ENCODE measurements at places on chromosomes 7 and 10.

- no peak for DNase-seq
Measured at GRCh38 chr10:50614444-50615137, 9.2 kb downstream of the SGMS1 start.

- no peak for DNase-seq
Measured at GRCh38 chr7:106050002-106050745, 61.9 kb downstream of the SYPL1 start.

- no peak for DNase-seq
Measured at GRCh38 chr7:21454906-21455305, 27.0 kb downstream of the SP4 start.

DNA sequence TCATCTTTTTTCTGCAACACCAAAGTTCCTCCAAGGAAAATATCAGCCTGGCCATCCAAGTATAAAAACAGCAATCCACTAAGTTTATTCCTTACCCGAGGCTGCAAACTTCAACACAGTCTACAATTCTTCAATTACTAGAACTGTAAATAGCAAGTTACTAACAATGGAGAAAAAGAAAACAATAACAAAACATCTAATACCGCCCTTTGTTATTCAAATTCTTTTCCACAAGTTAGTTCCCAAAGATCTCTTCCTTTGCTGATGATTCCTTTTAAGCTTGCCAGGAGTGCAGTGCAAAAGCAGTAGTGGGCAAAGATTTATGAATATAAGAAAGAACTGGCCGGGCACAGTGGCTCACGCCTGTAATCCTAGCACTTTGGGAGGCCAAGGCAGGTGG is 86.2 kb downstream of the CUL2 start:
- no peak for DNase-seq

GRCh38 chr7:32153006-32153405 is 82.8 kb upstream of the PDE1C start:
- DNase-seq, result no peak

Measured in stimulated activated CD4-positive, alpha-beta T cell treated with anti-CD3 and anti-CD28 coated beads, Interleukin-1b, Interleukin-23, amount 100 ng/mL, for 1 hour (primary cell).